ENCODE measurements at places on chromosomes 7 and 10. TPM values are rescaled to one million over a fixed set of nuclear protein-coding genes. Genes with fewer than 3 reads are reported as not detected.

- H3K36me3 ChIP-seq, result peaks cover 4% of the 10 kb centered on the region
- H3K27me3 ChIP-seq, result no peaks in the 10 kb centered on the region
- DNase-seq, result peak; percentile 93
- H3K4me3 ChIP-seq, result peak overlapping the region; percentile 78
- H3K27ac ChIP-seq, result peak overlapping the region; percentile 83
- H3K4me1 ChIP-seq, result no peaks in the 10 kb centered on the region
Observed at GRCh38 chr7:4882169-4883032, 1.1 kb downstream of the RADIL start.

- H3K27me3 ChIP-seq, result no peaks in the 10 kb centered on the region
- no peaks in the 10 kb centered on the region for H3K36me3 ChIP-seq
- no peak overlapping the region for H3K27ac ChIP-seq
- H3K4me3 ChIP-seq, result no peak overlapping the region
- H3K4me1 ChIP-seq, result peaks cover 23% of the 10 kb centered on the region
- DNase-seq, result no peak
Observed at GRCh38 chr10:114166043-114166442, 8.0 kb downstream of the CCDC186 start.

DNA sequence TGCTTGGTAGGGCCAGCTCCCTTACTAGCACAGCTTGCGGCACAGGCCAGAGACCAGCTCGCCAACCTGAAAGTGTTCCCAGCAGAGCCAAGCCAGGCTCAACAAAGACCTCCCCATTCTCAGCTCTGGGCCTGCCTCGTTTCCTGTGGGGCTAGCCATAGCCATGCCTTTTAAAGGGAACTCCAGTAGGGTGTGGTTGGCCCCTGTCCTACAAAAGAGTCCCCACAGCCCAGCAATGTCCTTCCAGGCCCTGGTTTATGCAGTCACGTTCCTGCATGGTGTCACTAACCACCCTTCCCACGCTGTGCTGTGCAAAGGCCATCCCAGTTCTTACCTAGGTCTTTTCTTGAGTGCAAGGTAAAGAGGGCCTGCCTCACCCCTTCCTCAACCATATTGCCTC, 87.8 kb upstream of the LRRC4 start:
- no peak overlapping the region for H3K27ac ChIP-seq
- no peaks in the 10 kb centered on the region for H3K4me1 ChIP-seq
- H3K27me3 ChIP-seq, result no peaks in the 10 kb centered on the region
- DNase-seq, result peak; percentile 48
- H3K36me3 ChIP-seq, result no peaks in the 10 kb centered on the region
- H3K4me3 ChIP-seq, result no peak overlapping the region

MCM10 gene
- total RNA-seq, result not detected

DNA sequence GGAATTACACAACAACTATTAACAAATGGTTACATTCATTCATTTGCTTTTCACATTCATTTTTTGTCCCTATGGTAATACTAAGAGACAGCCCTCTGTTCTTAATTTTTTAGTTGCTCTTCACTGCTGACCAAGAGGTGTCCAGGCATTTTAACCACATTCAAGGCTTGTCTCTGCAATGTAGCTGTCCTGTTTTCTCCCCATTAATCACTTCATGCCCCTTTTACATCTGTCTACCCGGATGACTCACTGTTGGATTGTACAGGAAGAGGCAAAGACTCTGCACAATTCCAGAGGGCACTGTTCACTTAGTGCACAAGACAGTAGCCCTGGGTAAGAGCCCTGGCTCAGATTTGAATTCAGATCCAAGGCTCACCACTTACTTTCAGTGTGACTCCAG, 168.5 kb downstream of the NOC3L start:
- H3K4me1 ChIP-seq, result peaks cover 4% of the 10 kb centered on the region
- H3K36me3 ChIP-seq, result no peaks in the 10 kb centered on the region
- no peaks in the 10 kb centered on the region for H3K27me3 ChIP-seq
- no peak overlapping the region for H3K4me3 ChIP-seq

RSPH10B gene
- total RNA-seq, result not detected

GRCh38 chr10:132044803-132045202, 20.9 kb upstream of the JAKMIP3 start:
- H3K4me1 ChIP-seq, result no peaks in the 10 kb centered on the region
- H3K27ac ChIP-seq, result no peak overlapping the region
- H3K27me3 ChIP-seq, result no peaks in the 10 kb centered on the region
- no peak overlapping the region for H3K4me3 ChIP-seq

- H3K27ac ChIP-seq, result no peak overlapping the region
- no peak overlapping the region for H3K4me3 ChIP-seq
- no peaks in the 10 kb centered on the region for H3K27me3 ChIP-seq
- H3K36me3 ChIP-seq, result no peaks in the 10 kb centered on the region
- DNase-seq, result no peak
Observed at GRCh38 chr7:985915-986741, 3.1 kb downstream of the CYP2W1 start.

All from right atrium auricular region (tissue), 2 donors.